ENCODE measurements at places on chromosomes 1 and 21.

DNA sequence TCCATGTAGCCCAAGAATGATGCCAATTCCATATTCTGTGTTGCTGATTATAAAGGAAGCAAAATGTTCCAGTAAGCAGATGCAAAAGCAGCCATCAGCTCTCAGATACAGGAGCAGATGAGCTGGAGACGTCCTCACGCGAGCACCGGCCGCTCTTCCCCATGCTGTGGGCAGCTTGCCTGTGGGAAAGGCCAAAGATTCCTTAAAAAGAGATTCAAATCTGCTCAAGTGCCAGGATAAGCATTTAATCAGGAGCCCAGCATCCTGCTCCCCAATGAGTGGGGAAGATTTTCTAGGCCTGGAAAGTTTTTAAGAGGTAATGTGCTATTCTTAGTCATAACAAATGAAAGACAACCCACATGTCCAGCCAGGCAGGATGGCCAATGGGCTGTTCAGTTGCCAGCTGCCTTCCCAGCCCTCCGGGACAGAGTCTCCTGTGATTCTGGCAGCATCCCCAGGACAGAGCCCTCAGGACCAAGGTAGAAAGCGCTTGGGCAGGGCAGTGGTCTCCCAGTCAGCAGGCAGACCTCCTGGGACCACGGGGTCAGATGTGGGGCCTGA is 108.2 kb upstream of the TMPRSS2 start:
- no peak for DNase-seq

DNA sequence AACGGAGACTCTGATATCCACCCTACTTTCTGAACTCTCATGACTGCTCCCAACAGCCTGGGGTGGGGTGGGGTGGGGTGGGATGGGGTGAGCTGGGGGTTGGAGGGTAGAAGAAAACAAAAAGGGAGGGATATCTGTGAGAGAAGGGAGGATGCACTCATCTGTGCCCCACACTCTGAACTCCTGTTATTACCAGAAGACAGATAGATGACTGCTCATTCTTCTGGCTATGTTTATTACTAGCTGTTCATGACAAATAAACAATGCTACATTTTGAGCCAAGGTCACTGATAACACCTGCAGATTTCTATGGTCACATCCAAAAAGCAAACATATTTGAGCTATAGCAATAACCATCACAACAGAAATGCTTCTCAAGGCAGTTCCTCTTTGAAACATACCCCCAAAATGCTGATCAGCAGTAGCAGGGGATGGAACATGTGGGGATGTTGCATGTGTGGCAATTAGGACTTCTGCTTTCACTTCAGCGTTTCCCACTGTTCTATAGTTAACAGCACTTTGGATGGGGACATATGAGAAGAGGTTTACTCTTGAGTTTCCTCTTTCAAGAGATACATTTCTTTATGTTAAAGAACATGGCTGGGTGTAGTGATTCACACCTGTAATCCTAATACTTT is 43.3 kb downstream of the GPR3 start:
- no peak for DNase-seq

DNA sequence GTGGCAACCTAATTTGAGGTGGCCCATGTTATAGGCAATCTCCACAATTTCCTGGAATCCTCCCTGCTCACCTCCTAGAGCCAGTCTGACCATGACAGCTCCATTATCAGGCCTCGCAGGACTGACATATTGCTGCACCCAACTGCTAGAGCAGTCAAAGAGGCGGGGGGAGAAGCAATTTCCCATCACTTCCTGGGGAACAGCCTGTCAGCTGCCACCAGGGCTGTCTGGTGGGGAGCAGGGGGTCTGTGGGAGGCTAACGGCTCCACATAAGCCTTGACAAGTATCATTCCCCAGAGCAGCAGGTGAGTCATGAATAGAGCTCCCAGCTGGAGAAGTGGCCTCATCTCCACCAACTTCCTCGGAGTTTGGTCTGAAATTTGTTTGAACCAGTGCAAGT is 322.9 kb downstream of the MATN1 start:
- no peak for DNase-seq

DNA sequence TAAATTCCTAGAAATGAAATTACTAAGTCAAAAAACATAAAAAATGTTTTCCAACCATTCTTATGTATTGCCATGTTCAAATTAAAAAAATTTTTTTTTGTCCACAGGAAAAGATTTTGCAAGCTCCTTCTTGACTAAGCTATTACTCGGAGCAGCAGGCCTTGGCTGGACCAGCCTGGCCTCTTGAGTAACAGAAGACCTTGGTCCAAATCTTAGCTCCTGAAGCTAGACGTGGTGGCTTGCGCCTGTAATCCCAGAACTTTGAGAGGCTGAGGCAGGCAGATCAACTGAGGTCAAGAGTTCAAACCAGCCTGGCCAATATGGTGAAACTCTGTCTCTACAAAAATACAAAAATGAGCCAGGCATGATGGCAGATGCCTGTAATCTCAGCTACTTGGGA is 77.6 kb downstream of the CLSTN1 start:
- no peak for DNase-seq

- DNase-seq: no peak
Observed at GRCh38 chr1:91827087-91827458, 58.9 kb downstream of the TGFBR3 start.

DNA sequence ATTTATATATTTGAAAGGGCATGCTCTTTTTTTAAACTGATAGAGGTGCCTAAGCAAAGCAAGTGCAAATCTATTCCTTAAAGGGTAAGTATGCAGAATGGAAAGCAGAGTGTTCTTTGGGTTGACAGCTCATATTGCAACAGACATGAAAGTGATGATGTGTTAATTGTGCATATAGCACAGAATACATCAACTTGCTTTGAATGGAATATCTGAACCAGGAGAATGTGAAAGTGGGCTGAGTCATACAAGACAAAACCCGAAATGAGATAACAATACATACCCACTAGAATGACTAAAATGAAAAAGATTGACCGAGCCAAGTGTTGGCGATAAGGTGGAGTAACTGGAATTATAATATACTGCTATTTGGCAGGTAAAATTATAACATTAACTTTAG is 4.3 kb downstream of the CR1 start:
- DNase-seq: no peak

DNA sequence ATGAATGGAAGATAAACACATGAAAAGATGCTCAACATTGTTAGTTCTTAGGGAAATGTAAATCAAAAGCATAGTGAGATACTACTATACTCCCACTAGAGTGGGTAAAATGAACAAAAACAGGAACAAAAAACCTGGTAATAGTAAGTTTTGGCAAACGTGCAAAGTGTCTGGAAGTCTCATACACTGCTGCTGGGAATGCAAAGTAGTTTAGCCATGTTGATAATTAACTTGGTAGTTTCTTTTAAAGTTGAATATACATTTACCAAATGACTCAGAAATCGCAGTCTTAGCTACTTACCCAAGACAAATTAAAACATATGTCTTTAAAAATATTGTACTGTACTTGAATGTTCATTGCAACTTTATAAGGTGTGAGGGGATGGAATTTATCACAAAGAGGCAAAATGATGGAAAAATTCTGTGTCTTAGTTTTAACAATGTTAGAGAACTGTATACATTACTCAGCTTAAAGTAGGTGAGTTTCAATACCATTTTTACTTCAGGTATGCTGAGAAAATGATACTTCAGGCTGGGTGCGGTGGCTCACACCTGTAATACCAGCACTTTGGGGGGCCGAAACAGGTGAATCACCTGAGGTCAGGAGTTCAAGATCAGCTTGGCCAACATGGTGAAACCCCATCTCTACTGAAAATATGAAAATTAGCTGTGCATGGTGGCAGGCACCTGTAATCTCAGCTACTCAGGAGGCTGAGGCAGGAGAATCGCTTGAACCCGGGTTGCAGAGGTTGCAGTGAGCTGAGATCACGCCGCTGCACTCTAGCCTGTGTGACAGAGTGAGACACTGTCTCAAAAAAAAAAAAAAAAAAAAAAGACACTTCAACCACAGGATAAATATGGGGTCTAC is 102.3 kb downstream of the PDE4B start:
- DNase-seq: no peak

DNA sequence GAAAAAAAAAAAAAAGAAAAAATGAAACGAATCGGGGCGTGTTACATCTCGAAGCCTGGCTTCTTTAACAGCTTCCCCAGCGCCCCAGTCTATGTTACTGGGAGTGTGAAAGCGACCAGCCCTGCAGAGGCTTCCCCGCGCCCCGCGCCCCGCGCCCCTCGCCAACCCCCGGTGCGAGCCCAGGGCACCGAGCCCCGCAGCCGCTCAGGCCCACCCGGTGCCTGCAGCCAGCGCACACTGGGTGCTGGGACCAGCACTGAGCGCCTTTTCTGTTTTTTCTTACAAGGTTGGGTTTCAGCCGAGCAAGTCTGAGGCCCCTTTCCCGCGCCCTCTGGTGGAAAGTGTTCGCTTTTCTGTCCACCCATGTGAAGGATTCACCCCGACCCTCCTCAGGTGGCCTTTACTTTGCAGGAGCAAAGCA is 42.1 kb upstream of the ZNF496 start:
- DNase-seq: no peak

DNA sequence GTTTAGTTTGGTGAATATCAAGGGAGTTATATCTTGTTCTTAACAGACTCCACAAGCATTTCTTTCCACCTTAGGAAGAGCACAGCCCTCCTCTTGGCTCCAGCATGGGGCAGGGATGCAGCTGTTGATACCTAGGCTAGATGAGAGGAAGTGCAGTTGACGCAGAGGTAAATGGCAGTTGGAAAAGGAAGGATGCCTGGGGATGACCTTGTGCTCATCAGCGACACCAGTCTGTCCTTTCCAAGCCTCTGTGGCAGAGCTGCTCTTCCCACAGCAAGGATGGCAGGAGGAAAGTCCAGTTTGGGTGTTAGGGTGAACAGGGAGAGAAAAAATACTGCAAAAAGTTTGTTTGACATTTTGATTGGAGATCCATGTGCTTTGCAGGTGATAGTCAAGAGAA is 6.2 kb downstream of the PROX1 start:
- DNase-seq: no peak

GRCh38 chr1:214454569-214455396 is 96.6 kb downstream of the PTPN14 start:
- no peak for DNase-seq

DNA sequence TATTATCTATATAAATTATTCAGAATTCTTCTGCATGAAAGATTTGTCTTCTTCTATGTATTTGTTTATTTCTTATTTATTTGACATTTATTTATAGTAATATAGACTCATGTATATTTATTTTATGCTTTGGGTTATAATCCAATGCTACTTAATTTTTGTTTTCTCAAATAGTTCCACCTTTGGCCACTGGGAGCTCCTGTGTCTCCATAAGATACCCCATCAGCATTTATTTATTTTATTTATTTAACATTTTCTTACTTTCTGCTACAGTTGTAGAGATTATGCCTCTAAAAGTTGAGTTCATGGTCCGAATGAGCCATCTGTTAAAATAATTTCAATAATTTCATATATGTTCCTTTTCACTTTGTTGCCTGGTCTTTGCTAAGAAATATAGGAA is 289.4 kb downstream of the ADGRL2 start:
- DNase-seq: no peak

- DNase-seq: no peak
Observed at GRCh38 chr21:35974775-35975174, 85.6 kb downstream of the SETD4 start.

GRCh38 chr1:89721351-89721750 is 88.4 kb downstream of the LRRC8C start:
- no peak for DNase-seq

- DNase-seq: no peak
Observed at GRCh38 chr1:179127163-179127895, 45.5 kb downstream of the TOR3A start.

DNA sequence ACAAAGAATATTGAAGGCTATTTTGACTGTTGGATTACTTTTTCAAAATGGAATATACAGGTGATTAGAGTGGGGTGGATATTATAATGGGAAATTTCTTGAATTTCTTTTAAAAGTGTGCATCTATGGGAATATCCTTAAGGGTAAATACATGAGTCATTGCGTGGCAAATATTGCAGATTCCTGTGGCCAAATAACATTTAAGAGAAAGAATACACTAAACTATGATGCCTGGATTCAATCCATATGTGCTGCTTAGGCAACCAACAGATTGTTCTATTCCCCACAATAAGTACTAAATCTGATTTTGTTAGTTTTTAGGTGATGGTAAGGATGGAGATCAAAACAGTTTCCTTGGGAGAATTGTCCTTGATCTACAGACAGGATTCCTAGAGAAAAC is 119.5 kb downstream of the HMCN1 start:
- no peak for DNase-seq
